ENCODE measurements at places on chromosomes 7 and 10. TPM values are rescaled to one million over a fixed set of nuclear protein-coding genes. Genes with fewer than 3 reads are reported as not detected.

The GAD2 gene
- total RNA-seq = not detected

The EGR2 gene
- total RNA-seq = not detected

The HMX3 gene
- total RNA-seq = not detected

The ACTL6B gene
- not detected for total RNA-seq

The SEMA3E gene
- total RNA-seq = 0.26 TPM
